ENCODE measurements at places on chromosomes 4 and X. TPM values are rescaled to one million over a fixed set of nuclear protein-coding genes. Genes with fewer than 3 reads are reported as not detected.

STK32B gene
- 0.50 TPM for total RNA-seq

MAGEE2 gene
- not detected for total RNA-seq

INTU gene
- 6.3 TPM for total RNA-seq

YY2 gene
- total RNA-seq, result 2.8 TPM

NEUROG2 gene
- not detected for total RNA-seq

BEX1 gene
- 0.15 TPM for total RNA-seq

DUSP9 gene
- under 0.01 TPM for total RNA-seq

HERC6 gene
- 8.7 TPM for total RNA-seq

RAB40A gene
- under 0.01 TPM for total RNA-seq

XAGE3 gene
- total RNA-seq, result not detected

GATA1 gene
- not detected for total RNA-seq

OSTC gene
- total RNA-seq, result 189 TPM

OTC gene
- not detected for total RNA-seq

RTL5 gene
- total RNA-seq, result 2.8 TPM

TECRL gene
- total RNA-seq, result not detected

AFAP1 gene
- total RNA-seq, result 36.1 TPM

CLDN34 gene
- not detected for total RNA-seq

CHRNA9 gene
- total RNA-seq, result not detected

CENPVL1 gene
- not detected for total RNA-seq

PPP1R3F gene
- total RNA-seq, result 14.9 TPM

DSPP gene
- total RNA-seq, result not detected

ACOT9 gene
- total RNA-seq, result 54.9 TPM

GDI1 gene
- total RNA-seq, result 141 TPM

SEC24B gene
- 14.7 TPM for total RNA-seq

RHOXF2B gene
- total RNA-seq, result not detected

GC gene
- total RNA-seq, result not detected

FGB gene
- not detected for total RNA-seq

BGN gene
- 10.5 TPM for total RNA-seq

FHL1 gene
- total RNA-seq, result 121 TPM

MAMLD1 gene
- 1.3 TPM for total RNA-seq
